ENCODE measurements at places on chromosomes 11 and 22.

GRCh38 chr11:58647866-58648265 lies 25.4 kb downstream of the CNTF start:
- no peak for DNase-seq

- peak; percentile 56 for DNase-seq
These were observed 7.3 kb downstream of the SART1 start for GRCh38 chr11:65968600-65969482.

DNA sequence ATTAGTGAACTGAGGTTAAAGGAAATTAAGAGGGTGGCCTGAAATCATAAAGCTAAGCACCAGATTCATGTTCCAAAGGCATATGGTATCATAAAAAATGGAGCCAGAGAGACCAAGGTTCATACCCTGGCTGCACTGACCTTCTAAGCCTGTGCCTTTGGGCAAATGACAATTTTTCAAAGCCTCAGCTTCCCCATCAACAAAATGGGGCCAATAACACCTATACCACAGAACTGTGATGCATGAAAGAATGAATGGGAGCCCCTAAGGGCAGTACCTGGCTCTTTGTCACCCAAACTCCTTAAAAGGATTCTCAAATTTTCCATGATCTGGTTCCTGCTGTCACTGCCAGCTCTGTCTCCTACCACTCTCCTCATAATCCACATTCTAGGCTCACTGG lies 72.5 kb downstream of the RAB30 start:
- DNase-seq = no peak

- peak; percentile 62 for DNase-seq
These were observed 166.4 kb downstream of the KIRREL3 start for GRCh38 chr11:126834149-126834548.

DNA sequence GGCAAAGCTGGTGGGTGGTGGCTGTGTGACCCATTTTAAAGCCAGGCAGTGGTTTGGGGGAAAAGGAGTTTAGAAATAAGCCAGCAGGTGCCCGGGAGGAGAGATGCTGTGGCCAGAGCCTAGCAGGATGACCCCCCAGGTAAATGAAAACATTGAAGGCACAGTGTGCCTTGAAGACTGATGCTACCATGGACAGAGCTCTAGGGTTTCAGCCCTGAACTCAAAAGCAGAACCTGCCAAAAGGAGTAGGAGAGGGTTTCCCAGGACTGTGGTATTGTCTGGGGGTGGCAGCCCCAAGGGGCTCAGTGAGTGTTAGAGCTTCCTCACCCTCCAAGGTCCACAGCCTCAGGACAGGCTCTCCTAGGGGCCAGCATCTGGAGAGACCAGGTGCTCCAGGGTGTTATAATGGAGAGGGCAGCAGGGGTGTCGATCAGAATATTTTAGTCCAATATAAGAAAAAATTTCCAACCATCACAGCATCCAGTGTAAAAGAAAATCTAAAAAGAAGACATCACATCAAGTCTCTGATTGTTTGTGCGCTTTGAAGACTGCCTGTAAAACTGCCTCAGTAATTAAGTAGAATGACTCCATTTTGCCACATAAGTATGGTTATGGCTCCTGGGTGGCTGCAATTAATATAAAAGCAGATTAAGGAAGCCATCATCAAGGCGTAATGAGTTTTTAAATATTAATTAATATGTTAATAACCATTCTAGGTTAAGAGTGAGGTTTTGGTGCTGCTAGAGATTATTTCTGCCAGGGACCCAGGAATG lies 88.6 kb upstream of the LMO1 start:
- no peak for DNase-seq

DNA sequence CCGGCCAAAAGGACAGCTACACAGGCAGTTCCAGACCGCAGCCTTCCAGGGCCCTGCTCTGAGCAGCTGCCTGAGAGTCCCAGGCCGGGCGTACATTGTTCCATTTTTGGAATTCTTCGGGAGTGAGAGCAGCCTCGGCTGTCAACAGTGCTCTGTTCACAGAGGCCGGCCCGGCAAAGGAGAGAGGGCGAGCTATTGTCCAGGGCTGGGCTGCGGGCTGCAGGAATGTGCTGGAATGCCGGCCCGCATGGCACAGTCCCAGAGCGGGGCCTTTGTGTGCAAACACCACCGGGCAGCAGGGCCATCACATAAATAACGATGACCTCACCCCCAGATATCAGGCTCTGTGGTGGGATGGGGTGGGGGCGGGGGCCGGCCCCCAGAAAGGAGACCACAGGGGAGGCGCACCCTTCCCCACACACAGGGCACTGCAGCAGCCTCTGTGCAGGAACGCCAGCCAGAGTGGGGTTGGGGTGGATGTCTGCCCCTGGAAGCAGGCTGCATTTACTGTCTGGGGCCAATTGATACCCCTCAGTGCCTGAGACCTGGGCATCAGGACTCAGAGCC lies 15.8 kb downstream of the LINC01488 start:
- DNase-seq = peak; percentile 100

GRCh38 chr11:69567951-69568808 lies 72.8 kb upstream of the CCND1 start:
- peak; percentile 75 for DNase-seq

DNA sequence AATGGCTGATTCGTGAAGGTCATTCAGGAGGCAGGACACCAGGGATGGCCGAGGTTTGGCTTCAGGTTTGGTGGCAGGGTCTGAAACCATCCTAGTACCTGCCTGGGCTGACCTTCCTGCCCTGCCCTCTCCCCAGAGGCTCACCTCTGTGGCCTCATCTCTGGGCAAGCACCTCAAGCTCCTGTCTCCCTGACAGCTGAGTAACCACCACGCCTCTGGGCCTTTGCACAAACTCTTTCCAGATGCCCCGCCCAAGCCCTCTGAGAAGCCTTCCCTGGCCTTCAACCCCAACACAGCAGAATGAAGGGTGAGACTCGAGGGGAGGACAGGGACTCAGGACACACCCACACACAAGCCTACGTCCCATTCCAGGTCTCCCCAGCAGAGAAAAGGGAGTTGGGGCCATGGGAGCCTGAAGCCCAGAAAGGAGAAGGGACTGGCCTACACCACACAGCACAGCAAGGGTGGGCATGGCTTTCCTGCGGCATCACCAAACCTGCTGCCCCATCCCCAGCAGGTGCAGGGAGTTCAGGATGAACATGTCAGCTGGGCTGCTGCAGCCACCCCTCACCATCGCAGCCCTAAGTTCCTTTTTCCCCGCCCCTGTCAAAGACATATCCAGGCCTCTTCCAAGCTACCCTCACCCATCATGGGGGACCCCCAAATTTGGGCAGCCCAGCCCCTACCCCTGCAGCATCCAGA lies 2.4 kb downstream of the SHISA8 start:
- no peak for DNase-seq

DNA sequence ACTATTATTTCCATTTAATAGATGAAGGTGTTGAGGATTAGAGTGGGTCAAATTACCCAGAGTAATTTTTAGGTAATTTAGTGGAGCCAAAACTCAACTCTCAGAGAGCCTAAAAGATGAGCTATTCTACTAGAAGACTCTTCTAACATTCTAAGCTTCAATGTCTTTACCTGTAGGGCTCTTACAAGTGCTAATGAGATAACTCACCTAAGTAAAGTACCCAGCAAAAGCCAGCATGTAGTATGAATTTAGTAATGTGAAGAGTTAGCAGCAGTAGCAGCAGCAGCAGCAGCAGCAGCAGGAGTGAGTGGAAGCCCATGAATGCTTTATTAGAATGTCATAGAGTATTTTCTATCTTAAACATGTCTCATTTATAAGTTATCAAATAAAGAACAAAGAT lies 1239.2 kb downstream of the FAM181B start:
- no peak for DNase-seq

- no peak for DNase-seq
These were observed 16.2 kb upstream of the RRAS2 start for GRCh38 chr11:14374922-14375830.

DNA sequence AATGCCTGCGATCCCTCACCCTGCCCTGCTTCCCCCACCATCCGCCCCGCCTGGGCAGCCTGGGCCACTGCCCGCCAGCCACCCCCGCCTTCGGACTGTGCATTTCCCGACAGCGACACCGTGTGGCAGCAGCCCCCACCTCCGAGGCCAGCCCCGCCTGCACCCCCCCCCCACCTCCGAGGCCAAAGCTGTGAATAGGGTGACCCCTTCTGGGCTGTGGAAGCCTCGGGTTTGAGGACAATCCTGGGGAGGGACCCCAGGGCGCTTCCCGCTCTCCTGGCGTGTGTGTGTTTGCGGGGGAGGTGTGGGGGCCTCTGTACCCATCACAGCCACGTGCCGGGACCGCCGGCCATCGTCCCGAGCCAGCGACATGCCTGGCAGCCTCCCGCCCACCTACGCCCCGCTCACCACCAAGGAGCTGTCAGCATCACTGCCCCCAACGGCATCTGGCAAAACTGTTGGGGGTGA lies 33.8 kb upstream of the PPARA start:
- DNase-seq = peak; percentile 93

GRCh38 chr11:78371221-78371891 lies 46.3 kb downstream of the GAB2 start:
- no peak for DNase-seq

DNA sequence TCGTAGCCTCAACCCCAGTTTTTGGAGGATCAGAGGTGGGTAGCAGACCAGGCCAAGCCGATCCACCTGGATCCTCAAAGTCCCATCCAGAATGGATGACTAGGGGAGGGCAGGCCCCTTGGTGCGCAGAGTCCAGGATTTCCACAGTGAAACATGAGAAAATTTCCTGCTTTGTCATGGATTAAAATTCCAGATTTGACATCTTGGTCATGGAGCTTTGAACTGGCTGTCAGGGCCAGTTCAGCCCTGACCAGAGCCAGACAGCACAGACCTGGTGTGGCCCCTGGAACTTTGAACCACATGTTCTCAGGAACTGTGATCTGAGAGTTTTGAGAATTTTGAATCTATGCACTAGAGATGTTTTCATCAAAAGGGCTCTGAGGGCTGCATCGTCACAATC lies 177.5 kb downstream of the MN1 start:
- DNase-seq = no peak

DNA sequence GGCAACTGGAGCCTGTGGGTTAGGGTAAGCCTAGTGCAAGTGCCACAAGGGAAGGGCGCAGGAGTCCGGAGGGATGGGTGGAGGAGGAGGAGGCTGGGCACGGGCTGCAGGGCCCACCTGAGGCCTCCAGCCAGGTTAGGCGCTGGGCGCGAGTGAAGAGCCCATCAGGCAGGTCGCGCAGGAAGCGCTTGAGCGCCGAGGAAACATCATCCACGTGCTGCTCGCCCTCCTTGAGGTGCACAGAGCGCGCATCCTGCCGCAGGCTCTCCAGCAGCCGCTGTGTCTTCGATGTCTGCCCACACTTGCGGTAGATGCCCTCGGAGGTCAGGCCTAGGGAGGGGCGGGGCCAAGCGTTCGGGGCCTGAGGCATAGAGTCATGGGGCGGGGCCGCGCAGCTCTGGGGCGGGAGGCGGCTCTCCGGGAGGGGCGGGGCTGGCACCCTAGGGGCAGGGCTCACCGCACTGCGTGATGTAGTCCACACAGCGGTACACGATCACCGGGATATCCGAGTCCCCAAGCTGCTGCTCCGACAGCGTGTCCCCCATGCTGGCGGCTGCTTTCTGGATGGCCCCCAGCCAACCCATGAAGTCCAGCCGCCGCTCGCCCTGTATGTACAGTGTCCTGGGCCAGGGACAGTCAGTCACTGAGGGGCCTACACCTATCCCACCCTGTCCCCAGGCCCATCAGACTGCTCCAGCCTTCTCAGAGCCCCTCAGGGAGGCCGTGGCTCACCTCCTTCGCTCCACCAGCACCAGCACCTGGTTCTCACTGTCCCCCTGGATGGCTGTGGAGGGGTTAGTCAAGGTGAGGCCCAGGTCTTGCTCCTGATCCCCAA lies 22.9 kb upstream of the PDE2A start:
- DNase-seq = no peak

- peak; percentile 70 for DNase-seq
These were observed 33.0 kb downstream of the PTPRJ start for GRCh38 chr11:48013269-48013901.

- DNase-seq = no peak
These were observed 21.3 kb downstream of the ST14 start for GRCh38 chr11:130180896-130181294.

DNA sequence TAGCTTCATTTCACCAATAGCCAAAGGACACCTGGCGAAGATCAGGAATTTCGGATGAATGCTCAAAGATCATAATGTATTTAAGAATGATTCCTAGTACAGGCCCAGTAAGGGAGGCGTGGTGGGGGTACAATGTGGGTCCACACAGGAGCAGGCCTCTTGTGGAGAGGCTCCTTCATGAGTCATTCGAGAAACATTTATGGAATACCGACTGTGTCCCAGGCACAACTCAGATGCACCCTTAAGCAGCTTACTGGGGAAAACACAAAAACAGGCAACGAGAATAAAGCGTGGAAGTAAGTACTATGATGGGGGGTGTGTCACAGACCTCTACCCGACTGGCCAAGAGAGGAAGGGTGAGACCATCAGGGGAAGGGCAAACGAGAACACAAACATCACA lies 44.5 kb downstream of the SMCO4 start:
- DNase-seq = no peak

DNA sequence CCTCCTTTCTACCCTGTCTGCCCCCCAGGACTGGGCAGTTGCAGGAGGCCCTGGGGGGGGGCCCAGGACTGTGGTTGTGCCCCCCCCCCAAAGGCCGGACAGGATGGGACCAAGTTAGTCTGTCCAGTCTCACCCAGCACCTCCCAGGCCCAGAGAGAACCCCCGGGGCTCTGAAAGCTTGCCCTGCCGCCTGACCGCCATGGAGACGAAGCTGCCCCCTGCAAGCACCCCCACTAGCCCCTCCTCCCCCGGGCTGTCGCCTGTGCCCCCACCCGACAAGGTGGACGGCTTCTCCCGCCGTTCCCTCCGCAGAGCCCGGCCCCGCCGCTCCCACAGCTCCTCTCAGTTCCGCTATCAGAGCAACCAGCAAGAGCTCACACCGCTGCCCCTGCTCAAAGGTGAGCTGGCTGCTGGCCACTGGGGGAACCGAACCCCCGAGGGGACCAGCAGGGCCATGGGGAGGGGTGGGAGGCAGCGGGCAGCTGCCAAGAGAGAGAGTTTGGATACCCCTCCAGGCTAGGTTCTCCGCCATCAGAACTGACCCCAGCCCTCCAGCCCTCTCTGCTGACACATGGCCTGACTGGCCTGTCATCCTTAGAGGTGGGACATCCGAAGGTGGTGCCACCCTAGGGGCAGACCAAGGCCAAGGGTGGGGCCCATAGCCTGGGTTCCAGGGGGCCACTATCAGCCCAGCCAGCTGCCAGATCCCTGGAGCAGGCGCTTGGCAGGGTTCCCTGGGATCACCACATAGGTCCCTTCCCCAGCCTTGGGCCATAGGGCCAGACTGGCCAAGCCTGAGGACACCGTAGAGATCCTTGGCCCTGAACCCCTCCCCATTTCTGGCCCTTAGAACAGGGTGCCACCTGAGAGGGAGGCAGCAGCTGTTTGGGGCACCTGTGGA lies 1.3 kb downstream of the PPP2R5B start:
- DNase-seq = peak; percentile 59

Measured in SJSA1 (cell line).